ENCODE measurements at places on chromosomes 2 and 18.

DNA sequence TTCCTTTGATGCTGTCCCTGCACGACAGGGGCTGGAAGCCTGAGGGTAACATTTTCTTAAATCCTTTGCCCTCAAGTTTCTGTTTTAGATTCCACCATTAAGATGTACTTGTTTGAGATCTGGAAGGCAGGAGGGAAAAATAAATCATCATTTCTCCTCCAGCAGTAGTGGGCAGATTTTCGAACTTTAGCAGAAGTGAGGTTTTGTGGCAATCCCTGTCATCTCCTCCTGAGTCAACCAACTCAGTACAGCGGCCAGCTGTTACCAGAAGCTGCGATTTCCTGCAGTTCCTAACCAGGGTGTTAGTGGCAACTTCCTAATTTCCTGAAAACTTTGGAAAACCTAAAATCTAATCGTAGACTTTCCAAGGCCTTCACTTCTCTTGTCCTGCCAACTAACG lies 517.2 kb upstream of the ACVR2A start:
- peak; percentile 41 for DNase-seq

DNA sequence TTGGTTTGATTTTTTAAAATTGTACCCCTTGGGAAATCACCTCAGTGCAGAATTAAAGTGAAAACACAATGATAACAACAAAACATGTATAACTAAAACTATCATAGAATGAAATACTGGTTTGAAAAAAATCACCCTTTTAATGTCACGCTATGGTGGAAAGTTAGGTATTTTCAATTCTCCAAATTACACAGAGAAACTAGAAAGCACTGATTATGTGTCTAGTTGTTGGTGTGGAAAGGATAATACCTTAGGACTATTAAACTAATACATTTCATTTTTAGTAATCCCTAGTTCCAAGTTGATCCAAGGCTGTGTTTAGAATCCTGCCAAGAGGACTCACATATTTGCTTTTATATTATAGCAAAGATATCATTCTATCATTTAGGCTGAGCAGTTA lies 71.2 kb downstream of the NUP35 start:
- DNase-seq, result no peak

- DNase-seq, result no peak
Measured at GRCh38 chr2:236964291-236964690, 121.4 kb upstream of the COPS8 start.

- DNase-seq, result no peak
Measured at GRCh38 chr2:150531591-150531990, 44.1 kb upstream of the RND3 start.

DNA sequence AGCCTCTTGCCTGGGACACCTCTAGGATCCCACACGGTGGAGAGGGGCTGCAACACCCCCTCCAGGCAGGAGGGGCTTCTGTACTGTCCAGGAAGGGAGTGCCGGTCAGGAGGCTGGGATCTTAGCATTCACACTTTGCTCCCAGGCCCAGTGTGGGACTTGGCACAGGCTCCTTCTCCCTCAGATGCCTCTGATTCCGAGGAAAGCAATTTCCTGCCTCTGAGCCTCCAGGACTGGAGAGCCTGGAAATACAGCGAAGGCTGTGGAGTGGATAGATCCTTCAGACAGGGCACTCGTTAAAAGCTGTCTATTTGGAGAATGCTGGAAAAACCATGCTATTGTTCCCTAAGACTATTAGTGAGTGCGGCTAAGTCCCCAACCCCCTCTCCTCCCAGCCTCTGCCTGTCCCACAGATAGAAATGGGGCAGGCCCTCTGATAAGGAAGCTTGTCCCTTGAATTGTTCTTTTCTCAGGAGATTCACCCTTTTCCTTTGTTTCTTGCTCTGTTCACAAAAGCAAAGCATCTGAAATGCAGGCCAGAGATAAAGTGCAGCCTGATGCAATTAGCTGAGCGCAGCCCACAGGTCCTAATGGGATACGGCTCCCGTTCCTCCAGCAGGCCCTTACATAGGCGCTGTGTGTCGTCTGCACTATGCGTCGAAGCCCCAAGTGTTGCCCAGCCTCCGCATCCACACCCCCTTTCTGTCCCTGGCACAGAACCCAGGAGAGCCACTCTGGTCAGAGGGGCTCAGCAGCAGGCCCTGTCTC lies 252.2 kb downstream of the KLHL29 start:
- DNase-seq, result no peak

DNA sequence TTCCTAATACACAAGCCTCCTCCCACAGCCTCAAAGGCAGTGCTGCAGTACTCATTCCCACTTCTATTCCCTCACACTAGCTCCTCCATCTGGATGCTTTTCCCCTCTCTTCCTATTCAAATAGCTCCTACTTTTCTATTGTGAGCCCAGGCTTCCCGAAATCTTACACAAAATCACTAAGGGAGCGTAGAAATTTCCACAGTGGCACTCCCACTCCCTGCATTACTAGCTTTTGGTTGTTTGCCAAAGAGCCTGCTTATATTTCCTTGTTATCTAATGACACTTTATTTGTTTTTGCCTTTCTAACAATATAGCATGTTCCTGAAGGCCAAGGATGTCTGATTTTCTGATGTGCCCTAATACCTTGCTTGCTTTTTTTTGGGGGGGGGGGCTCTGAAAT lies 10.9 kb downstream of the EPAS1 start:
- DNase-seq, result no peak

DNA sequence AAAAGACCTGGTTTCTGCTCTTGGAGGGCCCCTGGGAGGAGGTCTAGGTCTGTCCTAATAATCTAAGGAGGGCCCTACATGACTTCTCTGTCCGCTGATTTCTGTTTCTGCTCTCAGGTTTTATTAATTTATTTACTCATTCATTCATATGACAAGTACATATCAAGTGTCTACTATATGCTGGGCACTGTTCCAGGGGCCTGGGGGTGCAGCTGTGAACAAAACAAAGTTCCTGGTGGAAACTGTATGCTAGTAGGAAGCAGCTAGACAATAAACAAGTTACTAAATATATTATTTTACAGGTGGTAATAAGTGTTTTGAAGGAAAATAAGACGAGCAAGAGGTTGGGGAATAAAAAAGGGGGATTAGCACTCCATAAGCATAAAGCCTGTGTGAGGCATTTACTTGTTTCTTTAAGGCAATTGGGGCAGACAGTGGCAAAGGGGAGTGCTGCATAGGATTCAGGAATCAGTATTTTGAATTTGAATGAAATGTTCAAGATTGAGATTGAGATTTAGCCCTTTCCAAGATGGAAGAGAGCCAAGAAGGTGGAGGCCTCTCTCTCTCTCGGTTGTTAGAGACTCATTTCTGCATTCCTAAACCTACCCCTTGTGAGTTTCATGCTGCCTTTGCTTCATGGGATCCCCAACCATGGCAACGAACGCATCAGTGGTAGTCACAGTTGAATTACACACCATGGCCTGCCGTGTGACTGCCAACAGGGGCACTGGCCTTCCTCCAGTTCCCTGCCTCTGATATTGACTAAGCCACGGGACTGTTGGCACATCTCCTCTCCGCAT lies 28.3 kb downstream of the DRC1 start:
- DNase-seq, result no peak

DNA sequence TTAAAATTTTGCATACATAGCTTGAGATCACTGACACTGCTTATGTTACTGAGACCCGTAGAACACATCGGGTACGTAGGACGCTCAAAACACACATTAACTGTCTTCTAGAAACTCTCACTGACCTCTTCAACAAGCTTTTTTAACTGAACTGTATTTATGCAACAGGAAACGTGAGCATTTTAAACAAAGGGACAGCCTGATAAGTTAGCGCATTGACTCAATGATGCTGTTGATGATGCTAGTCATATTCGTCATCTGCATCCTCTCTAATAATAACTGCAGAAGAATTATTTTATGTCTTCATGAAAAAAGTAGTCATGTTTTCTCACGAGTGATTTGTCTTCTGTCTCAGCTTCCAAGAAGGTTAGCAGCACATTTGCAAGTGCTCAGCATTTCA lies 824.0 kb downstream of the DCDC2C start:
- DNase-seq, result no peak

- DNase-seq, result no peak
Measured at GRCh38 chr2:67323209-67323991, 73.7 kb upstream of the ETAA1 start.

DNA sequence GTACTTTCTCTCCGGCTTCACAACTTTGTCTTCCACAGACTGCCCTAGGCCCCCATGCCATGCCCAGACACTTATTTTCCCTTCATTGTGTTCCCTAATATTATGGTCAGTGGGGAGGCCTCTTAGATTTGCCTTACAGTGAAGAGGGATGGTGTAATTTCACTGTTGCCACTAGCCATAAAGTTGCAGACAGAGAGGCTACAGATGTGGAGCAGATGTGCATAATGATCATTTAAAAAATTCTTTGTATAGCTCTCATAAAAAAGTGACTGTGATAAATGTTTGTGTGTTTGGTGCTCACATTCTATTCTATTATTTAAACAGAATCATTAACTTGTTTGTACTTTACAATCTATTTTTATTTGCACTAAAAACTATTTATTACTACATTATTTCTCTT lies 67.5 kb upstream of the FN1 start:
- DNase-seq, result no peak

DNA sequence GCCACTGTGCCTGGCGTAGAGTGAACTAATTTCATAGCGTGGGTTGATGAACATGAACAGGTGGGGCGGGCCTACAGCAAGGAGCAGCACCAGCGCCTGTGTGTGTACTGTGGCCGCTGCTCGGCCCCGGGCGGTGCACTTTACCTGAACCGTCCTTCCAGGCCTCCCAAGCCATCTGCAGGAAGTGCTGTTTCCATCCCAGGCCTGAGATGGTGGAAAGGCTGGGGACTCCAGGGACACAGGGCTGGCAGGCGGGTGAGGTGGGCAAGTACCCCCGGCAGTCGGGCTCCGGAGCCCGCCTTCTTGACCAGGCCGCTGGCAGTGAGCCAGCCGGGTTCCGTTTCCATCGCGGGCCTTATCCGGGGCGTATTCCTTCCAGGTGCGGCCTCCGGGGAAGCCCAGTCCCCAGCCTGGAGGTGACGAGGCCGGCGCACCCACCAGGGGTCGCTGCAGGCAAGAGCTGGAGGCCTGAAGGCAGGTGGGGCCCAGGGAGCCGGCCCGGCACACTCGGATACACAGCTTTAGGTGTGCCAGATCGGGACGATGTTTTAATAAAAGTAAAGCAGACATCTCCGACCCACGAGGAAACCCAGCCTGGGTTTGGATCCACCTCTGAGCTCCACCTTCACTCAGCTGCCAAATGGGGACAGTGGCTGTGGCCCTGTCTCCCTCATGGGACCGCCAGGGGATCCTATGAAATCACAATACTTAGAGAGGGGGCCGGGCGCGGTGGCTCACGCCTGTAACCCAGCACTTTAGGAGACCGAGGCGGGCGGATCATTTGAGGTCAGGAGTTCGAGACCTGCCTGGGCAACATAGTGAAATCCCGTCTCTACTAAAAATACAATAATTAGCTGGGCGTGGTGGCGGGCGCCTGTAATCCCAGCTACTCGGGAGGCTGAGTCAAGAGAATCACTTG lies 22.7 kb upstream of the PDIA6 start:
- DNase-seq, result peak; percentile 90

DNA sequence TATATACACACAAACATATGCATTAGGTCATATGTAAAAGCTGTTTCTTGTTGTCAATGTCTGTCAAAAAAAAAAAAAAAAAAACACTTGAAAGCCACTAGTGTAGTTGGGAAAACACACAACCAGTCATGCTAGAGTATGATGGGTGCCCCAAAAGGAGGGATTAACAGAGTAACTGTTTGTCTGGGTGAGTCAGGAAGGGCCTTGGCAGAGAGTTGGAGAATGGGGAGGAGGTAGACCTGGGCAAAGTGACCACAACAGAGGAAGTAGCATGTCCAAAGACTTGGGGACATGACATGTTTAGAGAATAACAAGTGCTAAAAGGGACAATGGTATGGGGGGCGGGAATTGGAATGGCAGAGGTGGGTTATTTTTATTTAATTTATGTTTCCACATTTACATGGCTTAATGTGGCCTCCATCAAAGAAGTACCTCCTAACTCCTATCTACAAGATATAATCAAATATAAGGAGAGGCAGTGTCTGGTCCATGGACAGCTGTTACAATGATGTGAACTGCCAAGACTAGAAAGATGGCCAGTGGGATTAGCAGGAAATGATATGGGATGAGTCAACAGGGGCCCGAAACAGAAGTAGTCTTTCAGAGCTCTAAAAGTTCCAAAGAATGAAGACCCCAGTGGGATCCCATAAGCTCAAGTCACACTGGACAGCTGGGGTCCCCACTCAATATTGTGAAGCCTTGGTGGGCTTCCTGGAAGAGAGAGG lies 99.9 kb upstream of the ZFP36L2 start:
- no peak for DNase-seq

DNA sequence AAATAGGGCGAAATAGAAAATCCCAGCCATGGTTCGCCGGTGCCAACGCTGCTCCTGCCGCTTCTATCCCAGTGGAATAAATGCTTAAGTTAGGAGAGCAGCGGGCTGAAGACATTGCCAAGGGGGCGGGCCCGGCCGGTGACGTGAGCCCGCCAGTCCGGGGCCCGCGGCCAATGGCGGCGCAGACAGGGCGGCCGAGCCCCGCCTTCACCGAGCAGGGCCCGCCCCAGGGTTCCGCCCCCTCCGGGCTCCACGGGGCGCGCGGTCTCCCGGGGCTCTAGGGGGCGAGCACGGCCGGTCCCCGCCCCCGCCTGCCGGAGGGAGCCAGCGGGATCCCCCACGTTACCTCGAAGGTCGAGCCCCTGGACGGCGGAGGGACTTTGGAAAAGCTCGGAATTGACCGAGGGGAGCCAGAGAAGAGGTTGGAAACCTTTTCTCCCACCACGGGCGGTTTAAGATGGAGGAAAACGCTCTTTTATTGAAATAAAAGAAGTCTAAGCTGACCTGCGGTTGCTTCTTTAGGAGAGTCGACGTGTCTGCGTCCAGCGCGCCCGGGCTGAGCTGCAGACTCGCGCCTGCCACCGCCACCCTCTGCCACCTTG lies at the start of gene EPHA4:
Gene EPHA4, minus strand, starts transcription at position 86 of the 602 bp plus-strand sequence. Its CDS starts 56 bp downstream, at position 30.
- DNase-seq, result peak; percentile 87

GRCh38 chr2:199727306-199727705 lies 123.7 kb downstream of the FTCDNL1 start:
- DNase-seq, result no peak

- DNase-seq, result no peak
Measured at GRCh38 chr2:231364061-231364460, 31.4 kb upstream of the B3GNT7 start.

DNA sequence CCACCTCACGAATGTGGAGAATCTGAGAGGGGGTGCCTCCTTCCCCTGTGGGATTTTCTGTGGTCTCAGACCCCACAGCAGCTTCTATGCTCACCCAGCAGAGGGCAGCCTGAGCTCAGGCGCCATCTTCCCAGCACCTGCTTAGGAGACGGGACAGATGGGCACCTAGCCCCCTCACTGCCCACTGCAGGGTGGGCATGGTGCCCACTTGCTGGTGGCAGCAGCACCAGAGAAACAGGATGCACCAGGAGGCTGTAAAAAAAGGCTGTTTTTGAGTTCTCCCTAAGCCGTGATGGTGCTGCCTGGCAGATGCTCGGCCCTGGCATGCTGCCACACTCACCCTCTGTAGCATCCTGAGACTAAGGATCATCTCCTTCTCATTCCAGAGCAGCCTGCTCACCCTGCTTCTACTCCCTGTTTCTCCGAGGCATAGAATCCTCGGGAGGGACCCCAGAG lies 19.1 kb upstream of the SLC20A1 start:
- DNase-seq, result peak; percentile 74

DNA sequence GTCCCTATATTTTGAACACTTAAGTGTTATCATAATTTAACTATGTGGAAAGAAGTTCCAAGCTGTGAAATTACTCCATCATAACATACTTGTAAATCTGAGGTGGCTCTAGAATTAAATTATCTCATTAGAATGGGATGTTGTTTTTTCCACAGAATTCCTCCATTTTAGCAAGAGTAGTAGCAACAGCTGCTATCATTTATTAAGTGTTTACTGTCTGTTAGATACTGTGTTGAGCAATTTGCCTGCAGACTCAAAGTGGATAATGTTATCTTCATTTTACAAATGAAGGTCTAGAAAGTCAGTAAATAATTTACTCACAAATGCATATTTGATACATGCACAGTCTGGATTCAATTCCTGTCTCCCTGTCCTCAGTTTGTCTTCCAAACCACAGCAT lies 504.8 kb upstream of the NRP2 start:
- no peak for DNase-seq

Measured in stimulated activated CD4-positive, alpha-beta T cell treated with anti-CD3 and anti-CD28 coated beads, Interleukin-15, amount 100 ng/mL, for 24 hours (primary cell).